ENCODE measurements at places on chromosomes 2 and 18.

DNA sequence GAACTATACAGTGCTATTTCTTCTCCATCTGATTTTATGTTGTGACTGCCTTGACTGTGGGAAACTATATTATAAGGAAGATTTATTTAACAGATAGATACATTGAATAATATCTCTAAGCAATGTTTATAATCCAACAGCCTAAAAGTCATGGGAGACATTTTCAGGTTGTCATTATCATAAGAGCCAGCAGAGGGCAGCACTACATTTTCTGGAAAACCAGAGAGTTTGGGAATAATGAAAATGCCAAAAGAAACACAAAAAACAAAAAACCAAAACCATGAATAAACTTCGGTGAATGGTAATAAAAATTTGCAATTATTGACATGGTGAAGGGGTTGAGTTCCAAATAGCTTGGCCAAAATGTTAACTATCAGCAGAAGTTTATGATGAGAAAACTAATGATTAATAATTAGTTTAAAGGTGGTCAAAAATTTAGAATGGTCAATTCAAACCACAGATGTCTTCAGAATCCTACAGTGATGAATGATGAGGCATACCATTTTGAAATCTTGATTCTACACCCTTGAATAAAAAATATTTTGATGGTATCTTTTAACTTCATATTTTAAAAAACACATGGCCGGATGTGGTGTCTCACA lies 4.7 kb downstream of the EEF1B2 start:
- DNase-seq, result peak; percentile 8

DNA sequence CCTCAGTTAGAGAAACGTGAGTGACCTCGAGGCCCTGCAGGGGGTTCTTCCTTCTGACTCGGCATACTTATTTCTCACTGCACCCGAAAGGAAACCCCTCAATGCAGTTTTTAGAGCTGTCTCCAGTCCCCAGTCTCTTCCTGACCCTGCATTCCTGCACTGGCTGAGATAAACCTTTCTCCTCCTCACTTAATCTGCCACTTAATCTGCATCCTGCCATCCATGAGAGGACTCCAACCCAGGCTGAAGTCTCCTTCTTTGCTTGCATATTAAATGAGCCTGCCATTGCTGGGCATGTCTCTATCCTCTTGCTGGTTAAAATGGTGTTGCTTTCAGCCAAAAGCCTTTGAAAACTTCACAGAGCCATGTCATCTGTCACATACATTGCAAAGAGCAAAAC lies 125.6 kb upstream of the GATA6 start:
- DNase-seq, result no peak

DNA sequence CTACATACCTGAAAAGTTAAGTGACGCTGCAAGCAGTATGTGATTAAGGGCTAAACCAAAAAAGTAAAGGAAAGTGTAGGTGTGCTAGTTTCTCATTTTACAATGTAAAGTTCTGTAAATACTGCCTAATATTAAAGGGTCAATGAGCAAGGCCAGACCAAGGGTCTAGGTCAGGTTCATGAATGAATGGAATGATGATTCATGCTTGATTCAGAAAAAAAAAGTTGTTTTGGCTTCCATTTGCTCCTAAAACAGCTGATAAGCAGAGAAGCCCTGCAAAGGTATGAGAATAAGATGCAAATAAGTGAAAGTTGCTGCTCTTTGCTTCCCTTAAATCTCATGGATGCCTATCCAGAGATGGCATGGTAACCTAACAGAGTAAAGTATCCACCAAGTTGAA lies 61.3 kb downstream of the PTRHD1 start:
- no peak for DNase-seq

DNA sequence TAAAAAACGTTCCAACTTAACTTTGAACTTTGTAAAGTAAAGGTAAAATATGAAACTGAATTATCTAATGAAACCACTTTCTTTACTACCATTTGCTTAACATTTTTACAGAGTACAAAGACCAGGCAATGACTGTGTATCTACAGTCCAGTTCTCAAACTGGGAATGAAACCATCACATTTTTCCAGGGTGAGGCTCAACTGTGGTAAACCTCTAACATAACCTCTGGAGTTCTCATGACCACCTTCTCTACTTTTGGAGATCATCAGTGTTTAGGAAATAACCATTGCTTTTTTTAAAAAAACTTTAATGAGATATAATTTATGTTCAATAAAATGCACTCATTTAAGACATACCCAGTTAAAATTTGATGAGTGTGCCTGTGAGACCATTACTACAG lies 223.5 kb downstream of the RNF152 start:
- DNase-seq, result no peak

DNA sequence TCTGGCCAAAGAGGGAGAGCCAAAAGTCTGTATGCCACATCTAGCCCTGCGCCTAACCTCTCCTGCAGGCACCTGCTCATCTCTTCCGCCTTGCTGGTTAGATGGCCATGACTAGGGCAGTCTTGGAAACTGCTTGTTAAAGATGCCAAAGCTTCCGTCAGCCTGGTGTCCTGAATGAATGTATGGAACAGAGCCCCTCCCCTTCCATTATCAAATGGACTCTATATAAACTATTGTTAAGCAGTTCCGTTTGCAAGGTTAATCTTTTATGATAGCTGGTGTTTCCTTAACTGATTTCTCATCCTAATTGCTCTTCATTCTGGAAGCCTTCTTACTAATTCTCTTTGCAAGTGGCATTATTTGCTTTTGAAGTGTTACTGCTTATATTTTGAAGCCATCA lies 87.1 kb downstream of the ATP9B start:
- DNase-seq, result no peak

DNA sequence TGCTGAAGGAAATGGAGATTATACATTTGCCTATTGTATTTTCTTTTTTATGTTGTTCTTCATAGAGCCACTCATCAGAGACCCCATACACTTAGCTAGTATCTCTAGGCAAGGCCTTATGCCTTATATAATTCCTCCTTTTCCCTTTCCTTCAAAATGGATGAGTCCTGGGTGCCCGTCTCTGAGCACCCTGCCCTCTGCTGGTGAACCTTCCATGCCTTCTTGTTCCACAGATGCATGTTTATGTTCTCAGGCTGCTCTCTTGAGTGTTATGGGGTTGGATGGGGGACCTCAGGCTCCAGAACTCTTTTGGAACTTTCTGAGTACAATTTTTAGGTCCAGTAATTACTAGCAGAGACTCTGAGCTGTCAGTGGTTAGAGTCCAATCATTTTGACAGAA lies 368.6 kb upstream of the SPRED2 start:
- DNase-seq, result no peak

DNA sequence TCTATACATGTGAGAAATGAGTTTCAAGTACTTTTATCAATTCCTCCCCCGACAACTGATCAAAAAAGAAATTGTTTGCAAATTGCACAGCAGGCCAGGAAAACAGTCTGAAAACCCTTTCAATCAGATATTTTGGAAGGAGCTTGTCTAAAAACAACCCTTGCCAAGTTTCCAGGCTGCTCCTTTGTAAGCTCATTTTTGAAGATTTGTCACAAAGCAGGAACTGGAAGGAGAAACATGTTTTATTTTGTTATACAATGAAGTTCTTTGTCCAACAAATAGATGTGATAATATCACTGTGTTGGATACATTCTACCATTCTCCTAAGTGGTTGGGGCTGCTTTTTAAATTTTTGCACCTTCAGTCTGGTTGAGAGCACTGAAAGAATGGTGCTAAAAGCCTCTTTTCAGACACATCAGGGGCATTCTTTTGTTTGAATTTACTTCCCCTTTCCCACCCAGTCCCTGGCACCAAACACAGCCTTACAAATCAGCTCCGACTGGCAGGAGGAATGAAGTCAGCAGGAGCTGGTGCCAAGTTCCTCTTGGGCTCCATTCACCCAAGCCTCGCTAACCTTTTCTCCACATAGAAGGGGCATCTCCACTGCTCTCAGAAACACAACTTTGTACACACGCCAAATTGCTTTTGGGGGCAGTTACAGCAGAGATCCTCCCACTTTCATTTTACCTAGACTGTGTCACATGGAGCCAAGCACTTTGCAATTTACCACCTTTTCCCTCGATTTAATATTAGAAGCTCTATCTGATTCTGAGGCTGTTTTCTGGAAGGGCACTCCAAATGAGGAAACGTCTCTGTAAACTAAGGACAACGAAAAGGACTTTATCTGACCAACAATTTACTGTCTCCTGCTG lies 88.0 kb downstream of the C1D start:
- no peak for DNase-seq

- DNase-seq, result no peak
Measured at GRCh38 chr18:37889963-37890362, 324.4 kb upstream of the CELF4 start.

DNA sequence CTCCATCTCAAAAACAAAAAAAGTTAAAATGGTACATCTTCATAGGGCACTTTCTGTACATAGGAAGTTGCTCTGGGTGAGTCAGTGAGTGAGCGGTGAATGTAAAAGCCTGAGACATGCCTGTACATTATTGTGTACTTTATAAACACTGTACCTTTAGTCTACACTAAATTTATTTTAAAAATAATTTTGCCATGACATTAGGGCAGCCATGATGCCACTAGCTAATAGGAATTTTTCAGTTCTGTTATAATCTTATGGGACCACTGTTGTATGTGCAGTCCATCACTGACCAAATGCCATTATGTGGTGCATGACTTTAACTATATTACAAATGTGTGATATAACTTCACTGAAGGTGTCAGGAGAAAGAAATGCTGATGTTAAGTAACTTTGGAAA lies 11.0 kb upstream of the TXNDC2 start:
- no peak for DNase-seq

- DNase-seq, result no peak
Measured at GRCh38 chr2:189574793-189575475, 5.7 kb downstream of the SLC40A1 start.

- DNase-seq, result no peak
Measured at GRCh38 chr18:4308576-4308975, 146.5 kb downstream of the DLGAP1 start.

- no peak for DNase-seq
Measured at GRCh38 chr2:174729797-174730697, 34.2 kb downstream of the CHRNA1 start.

- no peak for DNase-seq
Measured at GRCh38 chr18:35041815-35042387, 688 bp downstream of the MAPRE2 start.

- DNase-seq, result no peak
Measured at GRCh38 chr2:55587-56448, 9.5 kb upstream of the FAM110C start.

GRCh38 chr2:121219866-121220265 lies 65.1 kb downstream of the TFCP2L1 start:
- no peak for DNase-seq

DNA sequence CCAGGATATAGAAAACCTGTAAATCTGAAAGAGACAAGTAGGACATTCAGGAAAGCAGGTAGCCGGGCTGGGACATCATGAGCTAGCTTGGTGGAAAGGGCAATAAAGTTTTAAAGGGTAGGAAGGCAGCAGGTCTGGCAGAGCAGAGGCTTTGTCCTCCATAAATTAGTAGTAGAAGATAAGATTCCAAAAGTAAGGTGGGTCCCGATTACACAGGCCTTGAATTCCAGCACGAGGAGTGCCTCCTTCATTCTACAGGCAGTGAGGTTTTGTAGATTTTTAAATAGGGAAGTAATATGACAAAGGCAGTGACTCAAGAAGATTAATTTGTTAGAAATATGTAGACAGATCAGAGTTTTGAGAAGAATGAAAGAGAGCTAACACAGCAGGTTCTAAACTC lies 160.7 kb downstream of the DTNB start:
- DNase-seq, result no peak

DNA sequence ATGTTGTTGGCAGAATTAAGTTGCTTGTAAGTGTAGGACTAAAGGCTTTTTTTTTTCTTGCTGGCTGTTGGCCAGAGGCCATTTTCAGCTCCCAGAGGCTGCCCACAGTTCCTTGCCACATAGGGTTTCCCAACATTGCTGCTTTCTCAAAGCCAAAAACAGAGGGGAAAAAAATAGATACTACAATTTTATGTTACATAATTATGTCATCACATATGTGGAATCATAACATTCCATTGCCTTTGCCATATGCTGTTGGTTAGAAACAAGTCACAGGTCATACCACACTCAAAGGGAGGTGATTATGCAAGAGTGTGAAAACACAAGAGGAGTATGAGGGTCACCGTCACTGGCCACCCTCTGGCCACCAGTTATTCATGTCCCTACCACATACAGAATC lies 154.5 kb downstream of the RTN4 start:
- peak; percentile 85 for DNase-seq

GRCh38 chr2:31384351-31384750 lies 30.2 kb downstream of the XDH start:
- peak; percentile 86 for DNase-seq

- no peak for DNase-seq
Measured at GRCh38 chr2:71928734-71929481, 218.8 kb downstream of the CYP26B1 start.

- no peak for DNase-seq
Measured at GRCh38 chr2:100425573-100426383, 8.3 kb upstream of the CHST10 start.

DNA sequence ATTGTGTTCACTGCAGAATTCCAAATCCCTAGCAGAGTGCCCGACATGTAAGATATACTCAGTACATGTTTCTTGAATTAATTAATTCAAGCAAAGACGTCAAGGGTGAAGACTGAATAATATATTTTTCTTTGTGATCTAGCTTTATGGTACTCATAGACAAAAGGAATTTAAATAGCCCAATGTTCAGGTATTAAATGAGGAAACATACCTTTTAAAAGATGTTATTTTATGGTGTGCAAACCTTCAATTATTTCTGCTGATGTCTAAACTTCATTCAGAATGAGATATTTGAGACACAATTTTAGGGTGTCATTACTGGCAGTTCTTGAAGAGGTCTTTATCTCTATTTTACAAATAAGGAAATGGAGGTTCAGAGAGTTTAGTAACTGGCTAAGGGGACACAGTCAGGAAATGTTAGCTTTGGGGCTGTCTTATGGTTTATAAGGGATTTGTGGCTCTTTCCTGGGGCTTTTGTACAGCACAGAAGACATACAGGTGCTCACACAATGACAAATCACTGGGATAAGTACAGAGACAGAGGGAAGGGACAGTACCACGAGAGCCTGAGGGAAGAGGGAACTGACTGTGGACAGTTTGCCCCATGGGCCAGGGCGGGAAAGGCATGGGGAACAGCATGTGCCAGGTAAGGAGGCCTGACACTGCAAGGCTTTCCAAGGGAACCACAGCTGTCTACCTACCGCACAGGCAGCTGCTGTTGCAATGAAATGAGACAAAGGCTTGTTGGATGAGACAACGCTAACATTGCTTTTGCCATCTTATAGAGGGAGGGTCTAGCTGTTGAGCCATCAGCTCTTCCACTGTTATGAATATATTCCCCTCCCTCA lies 155.3 kb downstream of the DDX1 start:
- DNase-seq, result no peak

DNA sequence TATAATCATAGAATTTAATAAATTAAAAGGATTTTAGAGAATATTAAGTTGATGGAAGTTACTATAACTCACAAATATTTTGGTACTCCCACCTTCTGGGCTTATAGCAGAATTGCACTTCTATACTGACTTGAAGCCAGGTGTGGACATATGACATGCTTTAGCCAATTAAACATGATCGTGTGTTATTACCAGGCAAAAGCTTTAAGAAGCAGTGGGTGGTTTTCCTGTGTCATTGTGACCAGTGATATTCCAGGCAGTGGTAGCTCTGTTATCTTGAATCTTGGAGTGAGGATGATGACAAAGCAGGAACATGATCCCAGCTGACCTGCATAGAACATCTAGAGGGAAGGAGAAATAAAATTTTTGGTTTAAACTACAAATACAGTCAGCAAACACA lies 370.9 kb upstream of the ZEB2 start:
- DNase-seq, result peak; percentile 13

GRCh38 chr18:24817587-24818371 lies 357.3 kb downstream of the HRH4 start:
- no peak for DNase-seq

- DNase-seq, result no peak
Measured at GRCh38 chr2:205020673-205021072, 475.4 kb downstream of the PARD3B start.
